ENCODE measurements at places on chromosomes 2 and 18. TPM values are rescaled to one million over a fixed set of nuclear protein-coding genes. Genes with fewer than 3 reads are reported as not detected.

RBM44 gene
- polyA plus RNA-seq: 0.14 TPM

ABHD1 gene
- polyA plus RNA-seq: 1.0 TPM

IFIH1 gene
- polyA plus RNA-seq: 0.21 TPM

GMCL1 gene
- 15.3 TPM for polyA plus RNA-seq

GRCh38 chr2:131542438-131543384 is 15.0 kb downstream of the CCDC74A start:
- no peak for DNase-seq

GRCh38 chr2:98898423-98898841 is 37.6 kb downstream of the CRACDL start:
- DNase-seq: no peak

- DNase-seq: no peak
Observed at GRCh38 chr2:35819033-35819432, 536.5 kb upstream of the CRIM1 start.

- DNase-seq: peak; percentile 77
Observed at GRCh38 chr2:37671009-37671815, at the start of gene CDC42EP3. CDC42EP3 (minus strand) TSS chr2:37671642; CDS start chr2:37646587, 25,055 bp downstream.

DNA sequence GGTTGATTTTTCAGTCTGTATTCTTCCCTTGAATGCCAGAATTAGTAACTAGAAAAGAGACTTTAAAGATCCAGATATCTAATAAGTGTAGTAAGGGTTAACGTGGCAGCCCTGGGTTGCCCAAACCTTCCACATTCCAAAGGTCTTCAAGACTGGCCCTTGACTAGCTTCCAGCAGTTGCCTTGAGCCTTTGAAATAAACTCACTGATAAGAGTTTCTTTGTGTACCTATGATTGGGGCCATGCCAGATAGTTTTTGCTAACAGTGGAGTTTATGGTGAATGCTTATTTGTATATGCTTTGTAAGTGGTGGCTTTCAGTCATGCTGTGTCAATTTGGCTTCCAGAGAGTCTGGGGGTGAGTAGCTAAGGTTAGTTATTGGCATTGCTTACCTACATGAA is 722.3 kb downstream of the RNF144A start:
- DNase-seq: no peak

DNA sequence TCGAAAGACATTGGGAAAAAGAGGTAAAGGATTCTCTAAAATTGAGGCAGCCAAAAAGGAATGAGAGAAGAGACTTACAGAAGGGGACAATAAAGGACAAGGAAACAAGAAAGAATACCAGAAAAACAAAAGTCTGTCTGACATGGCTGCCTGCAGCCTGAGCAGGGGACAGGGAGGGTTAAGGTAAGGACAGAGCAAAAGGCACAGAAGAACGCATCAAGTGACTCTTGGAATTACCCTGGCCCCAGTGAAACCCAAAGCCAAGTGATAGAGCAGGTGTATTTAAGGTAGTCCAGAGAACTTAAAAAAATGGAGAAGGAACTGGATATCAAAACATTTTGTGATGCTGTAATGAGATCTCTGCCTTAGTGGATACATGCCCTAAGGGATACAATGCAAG is 47.1 kb upstream of the XIRP2 start:
- no peak for DNase-seq

GRCh38 chr2:196566961-196567666 is 72.4 kb upstream of the CCDC150 start:
- no peak for DNase-seq

Data from A549 (cell line).